Hippocampal formation (tissue), 2 donors: ENCODE measurements at places on chromosomes 2 and 18.

DNA sequence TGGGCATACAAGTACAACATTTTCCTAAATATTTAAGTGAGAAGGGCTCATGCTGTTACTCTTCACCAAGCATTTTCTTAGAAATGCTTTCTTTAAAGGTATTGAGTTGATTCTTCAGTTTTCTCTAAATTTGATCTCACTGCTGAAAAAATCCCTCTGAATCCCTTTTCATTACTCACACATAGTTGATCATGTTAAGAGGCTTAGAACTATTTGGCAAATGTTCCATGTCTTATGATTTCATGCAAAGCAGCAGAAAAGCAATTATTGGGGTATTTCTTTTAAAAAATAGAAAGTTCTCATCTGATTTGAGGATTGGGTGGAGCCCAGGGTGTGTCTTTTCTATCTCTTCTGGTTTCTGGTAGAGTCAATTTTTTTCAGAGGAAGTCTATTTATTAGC, 1079.8 kb upstream of the ZEB2 start:
- no peak for DNase-seq

DNA sequence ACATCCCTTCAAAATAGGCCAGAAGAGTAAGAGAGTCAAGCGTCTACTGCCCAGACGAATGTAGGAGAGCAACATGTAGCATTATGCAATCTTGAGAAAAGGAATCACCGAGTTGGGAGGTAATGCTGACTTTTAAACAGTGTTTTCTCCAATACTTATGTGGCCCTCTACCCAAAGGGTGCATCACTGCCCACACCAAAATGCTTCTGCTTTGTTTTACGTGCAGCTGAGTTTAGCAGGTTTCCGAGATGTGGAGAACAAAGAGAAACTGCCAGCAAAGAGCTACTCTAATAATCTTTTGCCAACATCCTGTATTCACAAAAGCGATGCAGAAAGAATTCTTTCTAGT, 63.4 kb upstream of the ZEB2 start:
- DNase-seq = no peak

DNA sequence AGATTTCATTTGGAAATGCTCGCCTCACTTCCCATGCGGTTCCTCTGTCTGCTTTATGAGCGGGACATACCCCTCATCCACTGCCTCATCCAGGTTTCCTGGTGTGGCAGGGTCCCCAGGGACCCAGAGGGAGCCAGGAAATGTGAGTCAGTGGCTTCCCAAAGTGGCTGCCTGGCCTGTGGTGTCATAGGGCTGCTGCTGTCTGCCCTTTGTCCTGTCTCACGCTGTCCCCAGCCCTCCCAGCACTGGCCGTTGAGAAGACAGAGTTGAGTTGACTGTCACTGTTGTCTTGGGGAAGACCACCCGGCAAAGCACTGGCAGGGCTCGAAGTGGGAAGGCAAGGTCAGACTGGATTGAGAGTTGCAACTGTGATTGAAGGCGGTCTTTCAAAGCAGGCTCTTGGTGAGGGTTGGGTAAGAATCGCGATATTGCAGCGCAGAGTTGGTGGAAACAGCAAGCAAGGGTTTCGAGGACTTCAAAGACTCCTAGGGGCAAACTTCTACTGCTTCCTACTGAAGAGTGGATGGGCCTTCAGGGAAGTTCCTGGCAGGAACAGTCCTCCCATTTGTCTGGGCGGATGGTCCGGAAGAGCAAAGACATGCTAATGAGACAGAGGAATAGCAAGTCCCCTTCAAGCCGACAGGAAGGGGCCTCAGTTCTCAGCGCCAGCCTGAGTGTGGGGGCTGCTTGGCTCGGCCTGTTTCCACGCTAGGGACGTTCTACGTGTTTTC, 33.9 kb downstream of the RAB31 start:
- DNase-seq = no peak

DNA sequence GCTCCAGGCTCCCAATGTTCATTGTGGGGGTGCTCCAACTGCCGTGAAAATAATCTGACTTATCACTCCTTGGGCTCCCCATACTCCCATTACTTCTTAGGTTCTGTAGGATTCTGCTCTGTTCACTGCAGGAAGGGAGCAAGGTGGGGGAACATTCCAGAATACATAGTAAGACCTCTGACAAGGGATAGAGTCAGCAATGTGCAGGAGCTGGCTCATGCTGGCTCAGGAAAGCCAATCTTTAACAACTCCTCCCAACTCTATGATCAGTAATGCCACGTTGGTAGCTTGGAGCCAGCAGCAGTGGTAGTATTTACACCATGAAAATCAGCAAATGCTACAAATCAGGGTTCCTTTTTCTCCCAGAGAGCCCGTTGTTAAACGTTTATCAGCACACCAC, 44.4 kb downstream of the FECH start:
- DNase-seq = no peak

GRCh38 chr2:10541775-10542432, 93.8 kb upstream of the ODC1 start:
- no peak for DNase-seq

- no peak for DNase-seq
These were observed 134.9 kb upstream of the DSEL start for GRCh38 chr18:67651438-67651837.
